ENCODE measurements at places on chromosomes 7 and 10.
A peak's percentile ranks its signal among the peaks of the same experiment; 100 is the strongest.

GRCh38 chr7:83143107-83143506 is 19.6 kb downstream of the PCLO start:
- DNase-seq = no peak

GRCh38 chr7:105877736-105878135 is 1.3 kb upstream of the ATXN7L1 start:
- DNase-seq = no peak

- DNase-seq = no peak
Measured at GRCh38 chr10:14382531-14382930, 51.8 kb upstream of the FRMD4A start.

- DNase-seq = no peak
Measured at GRCh38 chr10:20100171-20100570, 283.9 kb downstream of the PLXDC2 start.

DNA sequence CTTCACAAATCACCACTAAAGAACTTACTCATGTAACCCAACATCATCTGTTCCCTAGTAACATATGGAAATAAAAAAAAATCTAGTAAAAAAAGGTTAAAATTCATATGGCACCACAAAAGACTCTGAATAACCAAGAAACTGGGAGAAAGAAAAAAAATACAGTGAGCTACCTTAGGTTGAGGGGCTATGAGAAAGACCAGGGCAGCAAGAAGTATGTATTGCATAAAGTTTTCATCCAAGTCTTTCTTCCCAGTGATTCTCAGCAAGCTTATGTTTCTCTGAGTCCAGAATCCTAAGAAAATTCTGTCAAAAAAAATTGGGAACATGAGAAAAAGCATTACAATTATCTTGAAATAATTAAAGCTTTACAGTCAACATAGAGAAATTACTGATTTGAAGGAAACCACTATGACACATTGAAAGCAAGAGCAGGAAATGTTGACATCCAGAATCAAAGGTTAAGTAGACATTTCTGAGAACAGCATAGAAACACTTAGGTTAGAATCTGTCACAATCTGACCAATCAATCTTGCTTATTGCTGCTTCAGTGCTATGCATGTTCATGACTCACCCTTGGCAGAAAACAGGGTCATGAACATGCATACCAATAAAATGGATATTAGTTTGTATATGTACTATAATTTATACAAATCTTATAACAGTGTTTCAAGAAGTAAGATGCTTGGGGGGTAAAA is 494.0 kb upstream of the POT1 start:
- no peak for DNase-seq

DNA sequence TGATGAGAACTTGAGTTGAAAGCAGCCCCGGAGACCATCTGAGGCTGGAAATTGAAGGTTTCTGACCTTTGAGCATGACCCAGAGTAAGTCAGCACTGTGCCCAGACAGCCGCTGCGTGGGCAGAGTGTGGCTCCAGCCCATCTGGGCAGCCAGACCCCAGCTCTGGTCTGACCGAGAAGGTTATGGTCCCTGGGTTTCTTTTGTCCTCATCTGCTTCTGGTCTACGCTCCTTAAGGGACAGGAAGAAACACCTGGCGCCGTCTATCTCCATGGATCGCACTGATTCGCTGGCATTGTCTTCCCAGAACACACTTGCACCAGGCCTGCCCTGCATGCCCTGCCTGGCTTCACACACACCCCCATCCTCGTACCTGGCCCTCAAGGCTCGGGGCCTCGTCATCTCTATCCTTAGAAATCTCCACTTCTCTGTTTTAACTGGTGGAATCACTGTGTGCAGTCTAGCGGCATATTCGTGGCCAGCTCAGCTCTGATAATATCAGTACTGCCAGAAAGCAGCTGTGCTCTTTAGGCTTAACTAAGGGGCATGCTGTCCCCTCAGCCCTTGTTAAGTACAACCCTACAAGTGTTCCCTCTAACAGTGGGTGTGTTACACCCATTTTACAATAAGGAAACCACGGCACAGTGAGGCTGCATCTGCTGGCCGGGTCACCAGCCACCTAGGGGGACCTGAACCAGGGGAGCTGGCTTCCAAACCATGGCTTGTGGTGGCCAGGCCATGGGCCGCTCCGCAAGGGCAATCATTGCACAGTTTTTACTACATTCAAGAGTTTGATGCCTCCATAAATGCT is 127.7 kb downstream of the ADCY1 start:
- DNase-seq = no peak

DNA sequence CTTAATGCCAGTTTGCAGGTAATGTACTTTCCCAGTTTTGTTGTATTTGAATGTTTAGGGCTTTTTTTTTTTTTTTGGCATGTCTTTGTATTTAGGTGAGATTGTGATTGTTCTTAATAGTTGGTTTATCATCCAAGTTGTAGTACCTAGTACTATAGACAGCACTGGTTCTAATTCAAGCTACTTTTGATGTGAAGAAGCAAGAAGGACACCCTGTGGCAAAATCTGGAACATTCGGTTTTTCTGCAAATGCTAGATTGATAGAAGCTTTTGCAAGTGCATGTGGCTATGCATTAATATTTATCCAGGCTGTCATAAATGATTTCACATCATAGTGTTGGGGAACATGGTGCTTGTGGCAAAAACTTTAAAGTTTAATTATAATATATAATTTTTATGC is 248.9 kb downstream of the FOXP2 start:
- DNase-seq = no peak

DNA sequence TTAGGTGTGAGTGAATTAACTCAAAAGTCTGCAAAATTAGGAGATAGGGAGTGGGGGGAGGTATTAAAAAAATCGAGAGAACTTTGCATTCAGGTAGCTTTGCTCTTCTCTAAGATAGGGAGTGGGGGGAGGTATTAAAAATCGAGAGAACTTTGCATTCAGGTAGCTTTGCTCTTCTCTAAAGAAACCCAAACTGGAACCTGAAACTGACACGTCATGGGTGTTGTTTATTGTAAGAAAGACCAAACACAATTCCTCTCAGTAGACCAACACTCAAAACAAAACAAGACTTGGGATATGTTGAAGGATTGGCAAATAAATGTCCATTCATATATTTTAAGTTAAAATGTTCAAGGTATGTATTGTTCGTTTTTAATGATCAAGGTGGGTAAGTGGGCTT is 87.9 kb downstream of the KIAA1549 start:
- DNase-seq = no peak

GRCh38 chr10:83539528-83540308 is 599.6 kb upstream of the GHITM start:
- no peak for DNase-seq

DNA sequence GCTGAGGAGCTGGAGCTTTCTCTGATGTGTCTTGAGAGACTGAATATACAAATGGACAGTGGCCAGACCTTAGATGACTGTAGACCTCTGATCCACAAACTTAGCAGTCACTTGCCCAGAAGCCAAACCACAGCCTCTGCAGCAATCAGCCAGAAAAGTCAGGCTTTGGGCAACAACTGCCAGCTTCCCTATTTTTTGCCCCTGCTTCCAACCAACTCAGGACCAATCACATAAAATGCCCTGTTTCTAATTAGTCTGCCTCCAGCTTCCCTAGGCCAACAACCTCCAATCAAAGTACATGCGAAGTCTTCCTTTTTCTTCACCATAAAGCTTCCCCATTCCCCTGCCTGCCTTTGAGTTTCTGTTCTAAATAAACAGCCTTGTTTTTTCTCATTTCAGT is 37.8 kb upstream of the CACUL1 start:
- DNase-seq = no peak

GRCh38 chr10:124239696-124240095 is 146.3 kb upstream of the CHST15 start:
- no peak for DNase-seq

DNA sequence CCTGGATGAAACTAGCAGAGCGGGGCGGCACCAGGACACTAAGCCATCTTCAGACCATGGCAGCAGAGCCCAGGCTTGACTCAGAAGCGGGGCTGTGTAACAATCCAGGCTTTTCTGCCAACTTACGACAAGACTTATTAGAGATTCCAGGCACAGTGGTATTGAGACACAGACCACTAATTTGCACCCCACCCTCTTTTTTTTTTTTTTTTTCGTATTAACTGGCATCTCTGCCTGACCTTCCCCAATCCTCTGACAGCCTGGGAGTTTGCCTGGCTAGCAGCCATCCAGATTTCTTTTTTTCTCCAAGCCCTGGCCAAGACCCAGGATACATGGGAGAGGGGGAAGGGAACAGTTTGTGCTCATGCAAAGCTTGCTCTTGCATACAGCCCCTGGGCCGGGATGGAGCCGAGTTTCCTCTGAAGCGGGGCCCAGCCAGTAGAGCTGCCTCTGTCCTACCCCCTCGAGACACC is 182.4 kb downstream of the PLXNA4 start:
- no peak for DNase-seq

GRCh38 chr7:117153016-117153545 is 169.8 kb downstream of the WNT2 start:
- no peak for DNase-seq

DNA sequence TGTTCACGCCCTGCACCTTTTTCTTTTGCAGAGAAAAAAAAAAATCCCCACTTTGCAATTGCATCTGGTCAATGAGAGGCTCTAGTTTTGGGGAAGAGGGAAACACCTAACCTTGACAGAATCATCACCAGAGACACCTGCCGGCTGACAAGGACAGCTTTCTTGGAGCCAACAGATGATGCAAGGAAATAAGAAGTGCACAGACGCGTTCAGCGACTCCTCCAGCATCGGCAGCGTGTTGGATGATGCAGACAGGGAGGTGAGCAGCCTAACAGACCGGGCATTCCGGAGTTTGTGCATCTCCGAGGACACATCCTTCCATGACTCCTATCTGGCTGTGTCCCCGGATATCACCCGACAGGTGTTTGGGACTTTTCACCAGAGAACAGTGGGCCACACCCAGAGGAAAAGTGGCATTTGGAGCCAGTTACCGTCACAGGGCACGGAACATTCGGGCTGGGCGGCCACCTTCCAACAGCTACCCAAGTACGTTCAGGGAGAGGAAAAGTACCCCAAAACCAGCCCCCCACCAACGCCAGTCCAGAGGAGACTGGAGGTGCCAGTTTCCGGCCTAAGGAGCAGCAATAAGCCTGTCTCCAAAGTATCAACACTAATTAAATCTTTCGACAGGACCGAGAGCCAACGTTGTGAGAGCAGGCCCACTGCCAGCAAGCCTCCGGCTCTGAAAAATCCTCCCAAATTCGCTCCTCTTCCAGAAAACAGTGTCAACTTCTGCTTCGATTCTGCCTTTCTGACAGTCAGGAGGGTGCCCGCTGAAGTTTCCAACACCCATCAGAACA is 23.6 kb downstream of the C10orf71 start:
- DNase-seq = no peak

- DNase-seq = peak; percentile 21
Measured at GRCh38 chr7:139737221-139738100, 40.3 kb downstream of the HIPK2 start.

DNA sequence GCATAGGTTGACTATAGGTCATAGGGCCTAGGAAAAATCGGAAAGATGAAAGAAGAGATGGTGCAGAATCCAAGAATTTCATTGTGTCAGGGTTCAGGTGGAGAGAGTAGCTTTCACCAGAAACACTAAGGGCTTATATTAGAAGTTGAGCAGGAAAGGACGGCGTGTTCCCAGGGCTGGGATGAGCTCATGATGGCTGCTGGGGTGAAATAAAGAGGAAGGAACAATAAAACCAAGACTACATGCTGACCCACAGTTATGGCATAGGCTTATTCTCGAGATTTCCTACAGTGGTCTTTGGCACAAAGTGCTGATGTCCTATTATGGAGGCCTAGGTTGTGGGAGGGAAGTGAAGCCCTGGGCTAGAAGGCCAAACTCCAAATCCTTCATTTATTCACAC is 195.8 kb downstream of the PTEN start:
- no peak for DNase-seq

Data from stimulated activated CD8-positive, alpha-beta memory T cell treated with anti-CD3 and anti-CD28 coated beads, Interleukin-15, amount 100 ng/mL, for 48 hours (primary cell).